ENCODE measurements at places on chromosomes 3 and 15. TPM values are rescaled to one million over a fixed set of nuclear protein-coding genes. Genes with fewer than 3 reads are reported as not detected.

The PLCD1 gene
- polyA plus RNA-seq: 23.5 TPM

The BFSP2 gene
- 0.50 TPM for polyA plus RNA-seq

The ALPK3 gene
- 15.9 TPM for polyA plus RNA-seq

- DNase-seq: no peak
These were observed 59.3 kb downstream of the NR1D2 start for GRCh38 chr3:24004171-24004938.

DNA sequence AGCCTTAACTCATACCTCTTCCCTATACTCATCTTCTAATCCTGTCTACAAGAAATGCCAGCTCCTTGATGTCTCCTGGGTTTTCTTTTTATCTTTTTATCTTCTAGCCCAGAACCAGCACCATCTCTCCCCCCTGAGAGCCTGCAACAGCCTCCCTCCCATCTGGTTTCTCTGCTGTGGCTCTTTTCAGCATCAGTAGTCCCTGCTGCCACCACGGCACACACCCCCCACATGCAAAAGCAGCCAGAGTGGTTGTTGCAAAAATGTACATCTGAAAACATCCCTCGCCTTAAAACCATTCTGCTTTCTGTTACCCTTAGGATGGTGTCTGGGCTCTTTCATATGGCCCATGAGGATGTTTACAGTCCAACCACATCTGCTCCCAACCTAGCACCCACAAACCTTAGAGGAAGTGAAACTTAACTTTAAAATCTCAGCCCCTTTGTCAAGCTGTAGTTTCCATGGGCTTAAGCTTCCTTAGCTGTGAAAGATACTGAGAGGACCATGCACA is 775 bp downstream of the TTC21A start:
- DNase-seq: no peak

DNA sequence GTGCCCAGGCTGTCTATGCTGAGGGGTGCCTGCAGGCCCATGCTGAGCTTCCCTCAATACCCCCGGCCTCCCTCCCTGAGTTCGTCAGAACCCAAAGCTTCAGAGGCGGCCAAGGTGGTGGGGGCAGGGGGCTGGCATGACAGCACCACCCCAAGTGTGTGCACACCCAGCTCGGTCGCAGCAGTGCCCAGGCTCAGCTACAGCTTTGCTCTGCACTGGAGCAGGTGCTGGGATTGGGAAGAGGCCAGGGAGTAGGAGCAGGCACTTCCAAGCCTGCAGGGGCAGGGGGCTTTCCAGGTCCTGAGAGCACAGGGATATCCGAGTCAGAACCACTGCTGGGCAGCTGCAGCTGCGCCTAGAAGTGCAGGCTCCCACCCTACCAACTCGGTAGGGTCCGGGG is 283.9 kb downstream of the UBE2E2 start:
- DNase-seq: no peak

- no peak for DNase-seq
These were observed 26.4 kb downstream of the PEAK1 start for GRCh38 chr15:77393471-77393840.
